ENCODE measurements at places on chromosomes 5 and 9.

DNA sequence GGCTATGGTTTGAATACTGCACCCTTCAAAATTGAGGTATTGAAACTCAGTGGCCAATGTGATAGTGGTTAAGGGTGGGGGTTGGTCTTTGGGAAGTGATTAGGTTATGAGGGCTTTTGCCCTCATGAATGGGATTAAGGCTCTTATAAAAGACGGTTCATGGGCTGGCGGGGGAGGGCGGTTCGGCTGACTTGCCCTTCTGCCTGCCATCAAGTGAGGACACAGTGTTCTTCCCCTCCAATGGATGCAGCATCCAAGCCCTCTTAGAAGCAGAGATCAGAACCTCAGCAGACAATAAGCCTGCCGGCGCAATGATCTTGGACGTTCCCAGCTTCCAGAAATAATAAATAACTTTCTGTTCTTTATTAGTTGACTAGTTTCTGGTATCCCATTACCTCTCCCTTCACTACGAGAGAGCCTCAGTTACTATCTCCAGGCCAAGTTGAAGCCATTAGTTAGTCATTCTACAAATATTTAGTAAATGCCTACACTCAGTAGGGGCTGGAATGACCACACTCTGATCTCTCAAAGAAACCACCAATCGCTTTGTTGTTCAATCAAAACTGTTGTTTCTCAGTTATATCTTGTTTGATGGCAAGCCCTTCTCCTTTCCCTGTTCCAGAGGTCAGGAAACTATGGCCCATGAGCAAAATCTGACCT is 219.3 kb downstream of the TSSK1B start:
- DNase-seq: no peak

- no peak for DNase-seq
Measured at GRCh38 chr9:123239726-123240125, 28.7 kb downstream of the STRBP start.

DNA sequence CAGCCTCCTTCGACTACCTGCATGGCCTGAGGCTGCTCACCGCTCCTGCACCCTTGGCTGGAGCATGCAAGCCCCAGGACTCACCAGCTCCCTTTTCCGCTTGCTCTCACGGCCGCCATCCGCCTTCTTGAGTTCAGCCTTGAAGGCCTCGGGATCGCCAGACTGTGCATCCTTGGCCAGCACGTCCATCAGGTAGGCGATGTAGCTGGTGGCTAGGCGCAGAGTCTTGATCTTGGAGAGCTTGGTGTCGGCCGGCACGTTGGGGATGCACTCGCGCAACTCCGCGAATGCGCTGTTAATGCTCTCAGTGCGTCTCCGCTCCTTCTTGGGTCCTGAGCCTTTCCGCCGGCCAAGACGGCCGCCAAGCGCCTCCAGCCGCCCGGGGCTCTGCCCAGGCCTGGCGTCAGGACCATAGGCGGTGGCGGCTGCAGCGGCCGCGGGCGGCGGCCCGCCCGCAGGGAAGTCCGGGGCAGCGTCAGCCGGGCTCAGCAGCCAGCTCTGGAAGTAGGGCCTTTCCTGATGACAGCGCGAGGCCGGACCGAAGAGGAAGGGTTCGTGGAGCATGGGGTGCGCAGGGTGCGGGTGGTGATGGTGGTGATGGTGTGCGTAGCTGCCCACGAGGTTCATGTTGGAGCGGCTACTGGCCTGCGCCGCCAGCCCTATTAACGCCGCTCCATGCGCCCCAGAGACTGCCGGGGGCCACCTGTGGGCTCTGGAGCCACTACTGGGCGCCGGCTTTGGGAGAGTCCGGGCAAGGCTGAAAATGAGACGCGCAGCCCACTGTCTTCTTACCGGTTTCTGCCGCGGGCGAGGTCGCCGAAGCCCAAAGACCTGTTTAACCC is 424 bp downstream of the HAND1 start:
- DNase-seq: no peak

DNA sequence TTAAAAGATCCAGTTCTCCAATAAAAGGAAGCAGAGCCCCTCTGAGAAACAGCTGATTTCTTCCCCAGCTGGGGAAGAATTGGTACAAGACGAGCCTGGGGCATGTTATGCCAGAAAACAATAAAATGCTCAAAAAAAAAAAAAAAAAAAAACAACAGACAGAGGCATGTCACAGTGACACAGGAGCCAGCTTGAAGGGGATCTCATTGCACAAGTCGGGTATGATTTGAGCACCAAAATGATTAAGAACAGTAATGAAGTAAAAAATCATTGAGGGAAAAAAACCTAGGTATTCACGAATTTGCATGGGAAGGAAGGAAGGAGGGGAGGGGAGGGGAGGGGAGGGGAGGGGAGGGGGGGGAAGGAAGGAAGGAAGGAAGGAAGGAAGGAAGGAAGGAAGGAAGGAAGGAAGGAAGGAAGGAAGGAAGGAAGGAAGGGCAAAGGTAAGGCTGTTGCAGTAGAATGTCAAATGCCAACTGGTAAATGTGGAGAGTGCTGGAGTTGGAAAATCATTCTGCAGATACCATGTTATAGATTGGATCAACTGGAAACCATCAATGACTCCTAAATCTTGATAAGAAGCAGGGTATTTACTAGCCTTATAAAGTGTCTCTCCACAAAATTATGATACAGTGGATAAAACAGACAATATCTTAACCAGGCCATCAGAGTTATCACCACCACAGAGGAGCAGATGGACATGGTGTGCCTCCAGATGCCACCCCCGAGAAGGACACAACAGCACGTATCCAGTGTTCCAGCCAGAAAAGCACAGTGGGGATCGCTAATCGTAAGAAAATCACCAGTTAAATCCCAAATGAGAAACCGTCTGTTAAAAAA is 7.2 kb downstream of the GNA14 start:
- DNase-seq: no peak
